ENCODE measurements at places on chromosomes 7 and 10.
A peak's percentile ranks its signal among the peaks of the same experiment; 100 is the strongest.

- DNase-seq, result peak; percentile 48
Measured at GRCh38 chr10:49768329-49768728, 6.2 kb upstream of the OGDHL start.

- DNase-seq, result no peak
Measured at GRCh38 chr7:99551334-99551733, 580 bp downstream of the FAM200A start.

DNA sequence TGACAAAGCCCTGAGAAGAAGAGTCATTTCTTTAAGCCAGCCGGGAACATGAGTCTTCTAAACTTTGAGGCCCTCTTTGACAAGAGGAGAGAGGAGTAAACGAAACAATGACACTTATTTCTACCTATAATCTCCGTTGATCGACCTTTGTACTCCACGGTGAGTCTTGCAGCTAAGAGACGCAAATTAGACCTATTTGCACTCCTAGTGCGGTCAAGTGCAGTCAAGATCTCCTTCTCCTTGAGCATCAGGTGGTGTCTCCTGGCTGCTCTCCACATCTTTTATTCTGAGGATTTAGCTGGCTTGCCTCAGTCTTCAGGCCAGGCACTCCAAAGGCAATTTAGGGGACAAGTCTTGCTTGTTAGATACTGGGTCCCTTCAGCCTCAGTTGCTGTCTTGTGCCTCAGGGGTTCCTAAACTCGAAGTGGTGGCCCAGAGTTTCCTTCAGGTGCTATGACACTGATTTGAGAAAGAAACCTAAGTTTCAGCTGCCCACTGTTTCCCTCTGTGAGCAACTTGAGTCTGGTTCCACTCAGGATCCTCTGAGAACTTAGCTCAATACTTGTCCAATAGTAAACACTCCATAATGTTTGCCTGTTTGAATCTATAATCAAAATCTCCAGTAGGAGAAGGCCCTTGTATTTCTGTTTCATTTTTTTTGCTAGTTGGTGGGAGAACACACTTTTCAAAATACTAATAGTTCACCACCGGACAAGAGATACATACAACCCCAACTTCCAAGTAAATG, 312.9 kb downstream of the RNLS start:
- DNase-seq, result no peak

DNA sequence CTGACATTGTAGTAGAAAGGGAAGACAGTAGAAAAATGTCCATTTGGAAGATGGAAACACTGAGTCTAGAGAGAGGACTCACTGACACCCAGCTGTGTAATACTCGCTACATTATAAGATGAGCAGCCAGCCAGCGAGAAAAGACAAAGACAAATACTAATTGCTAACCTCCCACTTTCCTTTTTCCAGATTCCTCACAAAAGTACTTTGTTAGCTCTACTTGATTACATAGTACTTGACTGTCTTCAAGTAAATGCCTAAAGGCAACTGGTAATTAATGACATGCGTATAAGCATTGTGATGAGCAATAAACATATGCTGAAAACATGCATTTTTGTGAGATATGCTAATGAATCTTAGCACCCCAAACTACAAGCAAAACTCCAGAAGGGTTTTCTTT, 363.1 kb downstream of the GPAM start:
- no peak for DNase-seq

DNA sequence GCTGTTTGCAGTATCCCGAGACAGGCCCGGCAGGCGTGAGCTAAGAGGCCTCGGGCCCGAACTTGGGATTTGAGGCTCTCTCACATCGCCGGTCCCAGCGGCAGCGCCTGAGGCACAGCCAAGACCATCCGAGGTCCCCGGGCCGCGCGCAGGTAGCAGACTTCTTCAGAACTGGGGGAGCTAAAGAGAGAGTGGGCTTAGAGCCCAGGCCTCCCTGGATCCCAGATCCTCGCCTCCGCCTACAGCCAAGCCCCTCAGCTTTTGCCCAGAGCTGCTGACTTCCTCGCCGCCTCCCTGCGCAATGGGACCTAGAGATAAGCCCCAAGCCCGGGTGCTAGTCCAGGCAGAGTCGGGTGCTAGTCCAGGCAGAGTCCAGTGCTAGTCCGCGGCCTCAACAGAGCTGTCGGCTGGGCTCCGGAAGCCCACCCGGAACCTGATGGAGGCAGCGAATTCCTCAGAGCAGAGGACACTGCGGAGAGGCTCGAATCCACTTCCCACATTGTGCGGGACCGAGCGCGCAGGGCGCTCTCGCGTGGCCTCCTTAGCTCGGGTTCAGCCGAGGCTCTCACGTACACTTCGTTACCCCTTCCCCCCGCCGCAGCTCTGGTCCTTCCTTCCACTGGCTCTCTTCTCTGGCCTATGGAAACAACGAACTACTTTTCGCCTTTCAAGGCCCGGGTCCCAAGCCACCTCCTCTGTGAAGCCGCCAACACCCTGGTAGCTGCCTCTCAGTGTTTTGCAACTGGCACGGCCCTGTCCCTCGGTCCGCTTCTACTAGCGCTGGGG, 5.8 kb downstream of the LBX1 start:
- peak; percentile 59 for DNase-seq

GRCh38 chr10:50334273-50334672, 83.0 kb upstream of the ASAH2 start:
- no peak for DNase-seq

DNA sequence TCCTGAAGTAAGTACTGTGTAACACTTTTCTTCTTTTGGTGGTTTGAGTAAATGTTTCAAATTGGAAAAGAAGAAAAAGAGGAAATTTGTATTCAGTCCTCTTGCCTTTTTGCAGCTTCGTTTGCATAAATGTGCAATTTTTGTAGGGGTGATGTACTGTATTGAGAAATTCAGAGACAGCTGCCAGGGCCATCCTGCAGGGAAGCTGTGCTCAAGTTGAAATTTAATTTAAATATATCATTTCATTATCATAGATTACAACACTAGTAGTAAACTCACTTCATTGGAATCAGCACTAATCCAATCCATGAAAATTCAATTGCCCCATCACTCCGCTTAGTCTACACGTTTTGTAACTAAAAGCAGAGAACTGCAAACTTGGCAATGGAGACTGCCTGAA, 415.4 kb downstream of the DNAJB9 start:
- no peak for DNase-seq

GRCh38 chr7:77529279-77529678, 7.8 kb upstream of the PTPN12 start:
- DNase-seq, result no peak

DNA sequence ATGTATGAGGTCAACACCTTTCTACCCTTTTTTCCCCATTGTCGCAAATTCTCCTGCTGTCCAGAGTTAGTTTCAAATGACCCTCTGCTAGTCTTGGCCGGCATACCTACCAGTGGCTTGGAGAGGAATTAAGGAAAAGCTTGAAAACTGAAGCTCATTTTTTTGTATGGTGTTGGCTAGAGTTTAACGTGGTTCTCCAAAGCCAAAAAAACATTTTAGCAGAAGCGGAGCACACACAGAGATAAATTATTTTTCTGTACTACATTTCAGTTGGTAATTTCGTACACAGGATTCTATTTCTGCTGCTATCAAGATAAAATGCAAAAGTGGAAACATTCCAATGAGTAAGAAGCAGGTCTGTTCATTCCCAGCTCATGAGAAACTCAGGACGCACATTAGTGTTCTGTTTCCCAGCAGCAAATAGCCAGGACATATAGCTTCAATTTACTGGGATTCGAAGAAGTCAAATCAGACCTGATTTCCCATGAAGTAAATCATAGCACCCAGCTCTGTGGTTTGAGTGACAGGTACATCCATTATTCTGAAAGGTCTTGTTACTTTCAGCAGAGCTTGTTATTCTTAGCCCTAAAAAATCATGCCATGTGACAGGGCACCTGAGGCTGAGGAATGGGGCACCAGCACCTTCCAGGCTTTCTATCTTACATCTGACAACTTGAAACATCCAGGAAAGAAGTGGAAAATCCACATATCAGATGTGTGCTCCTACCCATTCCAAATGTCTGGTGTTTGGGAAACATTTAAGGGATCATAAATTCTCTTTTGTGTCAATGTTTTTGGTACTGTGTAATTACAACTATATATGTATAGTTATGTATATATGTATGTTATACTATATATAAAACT, 215.9 kb upstream of the C7orf33 start:
- no peak for DNase-seq

DNA sequence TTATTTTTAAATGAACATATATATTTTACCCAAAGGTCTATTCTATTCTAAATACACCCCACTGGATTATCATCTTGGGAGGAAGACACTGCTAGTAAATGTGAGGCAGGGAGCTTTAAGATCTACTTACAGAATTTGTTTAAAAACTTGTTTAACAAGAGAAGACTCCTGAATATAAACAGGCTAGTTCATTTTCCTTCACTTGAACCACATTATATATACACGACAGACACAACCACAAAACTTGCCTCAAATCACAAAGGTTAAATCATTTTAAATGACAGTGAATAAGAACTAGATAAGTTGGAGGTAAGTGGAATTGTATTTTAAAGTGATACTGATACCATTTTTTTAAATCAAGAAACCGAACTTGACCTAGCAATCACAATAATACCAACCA, 109.2 kb downstream of the ATE1 start:
- no peak for DNase-seq

DNA sequence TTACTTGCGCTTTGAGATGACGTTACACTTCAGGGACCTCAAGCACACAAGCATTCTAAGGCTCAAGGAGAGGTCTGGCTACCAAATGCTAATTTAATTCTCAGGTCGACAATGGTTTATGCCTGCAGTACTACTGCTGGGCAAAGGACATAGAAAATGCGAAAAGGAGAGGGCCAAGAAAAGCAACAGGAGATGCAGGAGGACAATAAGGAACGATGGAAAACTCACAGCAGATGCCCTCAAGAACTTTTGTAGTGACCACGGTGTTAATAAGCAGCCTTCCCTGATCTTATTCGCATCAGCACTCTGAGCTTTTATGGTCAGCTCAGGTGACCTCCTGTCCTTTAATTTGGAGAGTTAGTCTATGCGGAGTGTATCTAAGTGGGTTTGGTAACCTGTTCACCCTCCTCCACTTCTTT, 146.3 kb downstream of the GPR85 start:
- DNase-seq, result no peak

DNA sequence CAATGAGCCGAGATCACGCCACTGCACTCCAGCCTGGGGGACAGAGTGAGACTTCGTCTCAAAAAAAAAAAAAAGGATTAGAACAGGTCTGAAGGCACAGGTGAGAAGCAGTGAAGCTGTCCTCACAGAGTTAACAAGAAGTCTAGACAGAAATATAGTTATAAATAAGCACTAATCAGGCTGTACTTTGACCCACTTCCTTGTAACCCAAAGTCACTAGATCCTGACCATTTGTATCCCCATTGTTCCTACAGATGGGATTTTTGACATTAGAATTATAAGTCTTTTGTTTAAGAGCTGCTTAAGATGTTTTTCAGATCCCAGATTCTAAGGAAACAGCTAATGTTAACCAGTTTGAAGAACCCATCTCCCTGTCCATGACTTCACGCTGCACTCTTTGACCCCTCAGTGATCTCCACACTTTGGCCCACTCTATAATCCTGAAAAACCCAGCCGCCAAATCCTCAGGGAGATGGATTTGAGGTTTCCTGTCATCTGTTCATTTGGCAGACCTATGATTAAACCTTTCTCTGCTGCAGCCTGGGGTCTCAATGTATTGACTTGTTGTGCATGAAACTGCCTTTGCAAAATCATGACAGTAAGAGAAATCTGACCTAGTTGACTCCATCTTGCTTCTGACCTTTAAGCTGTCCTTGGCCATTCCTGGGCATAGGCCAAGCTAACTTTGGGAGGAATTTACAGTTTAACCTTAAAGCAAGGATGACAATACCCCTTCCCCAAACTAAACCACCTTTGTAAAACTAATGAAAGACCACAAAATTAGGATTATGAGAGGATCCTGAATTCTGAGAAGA, 11.4 kb downstream of the SSMEM1 start:
- DNase-seq, result no peak

DNA sequence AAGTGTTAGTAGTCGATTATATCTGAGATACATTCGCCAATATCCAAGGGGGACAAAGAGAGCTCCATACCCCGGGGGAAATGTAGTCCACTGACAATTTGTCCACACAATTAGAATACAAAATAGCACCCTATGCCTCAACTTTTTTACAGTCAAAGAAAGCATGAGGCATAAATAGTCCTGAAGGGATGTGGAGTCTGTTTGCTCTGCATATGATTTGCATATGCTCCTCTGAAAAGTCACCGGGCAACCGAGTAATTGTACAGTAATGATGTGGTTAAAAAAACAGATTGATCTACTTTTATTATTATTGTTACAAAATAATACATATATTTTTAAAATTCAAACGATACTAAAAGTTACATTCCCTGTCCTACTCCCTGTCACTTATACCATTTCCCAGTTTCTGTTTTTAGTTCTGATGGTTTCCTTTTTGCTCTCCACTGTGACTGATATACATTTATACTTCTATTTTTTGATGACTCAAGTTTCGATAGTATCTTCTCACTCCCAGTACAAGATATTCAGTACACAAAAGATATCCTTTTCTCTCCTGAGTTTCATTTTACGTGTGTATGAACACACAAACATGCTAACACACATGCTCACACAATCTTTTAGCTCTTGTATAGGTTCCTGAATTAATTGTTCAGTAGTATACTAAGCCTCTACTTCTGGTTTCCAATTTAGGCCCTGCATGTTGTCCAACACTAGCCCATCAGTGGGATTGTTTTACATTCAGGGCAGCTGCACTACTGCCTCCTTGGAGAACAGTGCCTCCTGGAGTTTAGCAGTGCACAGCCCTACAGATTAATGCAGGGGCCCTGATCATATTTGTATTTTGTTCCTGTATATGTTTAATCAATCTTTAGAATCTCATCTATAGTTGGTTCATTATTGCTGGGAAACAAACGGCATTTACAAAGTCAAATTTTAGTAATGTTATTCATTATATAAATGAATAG, 130.9 kb downstream of the TES start:
- no peak for DNase-seq

GRCh38 chr10:71999360-72000072, 35.3 kb downstream of the CHST3 start:
- DNase-seq, result no peak
